ENCODE measurements at places on chromosomes 11 and 22. TPM values are rescaled to one million over a fixed set of nuclear protein-coding genes. Genes with fewer than 3 reads are reported as not detected.

OR4A16 gene
- total RNA-seq, result not detected

- DNase-seq, result no peak
These were observed 27.9 kb upstream of the FZD4 start for GRCh38 chr11:86983021-86983488.

SLC17A6 gene
- not detected for total RNA-seq

- DNase-seq, result no peak
These were observed 16.0 kb upstream of the ADA2 start for GRCh38 chr22:17235149-17235655.

GRCh38 chr11:105124756-105125155 is 14.8 kb downstream of the CARD18 start:
- no peak for DNase-seq

ELFN2 gene
- total RNA-seq, result not detected

MUC5B gene
- 11.4 TPM for total RNA-seq
